HuH-7 (cell line): ENCODE measurements at places on chromosomes 1 and 21.

DNA sequence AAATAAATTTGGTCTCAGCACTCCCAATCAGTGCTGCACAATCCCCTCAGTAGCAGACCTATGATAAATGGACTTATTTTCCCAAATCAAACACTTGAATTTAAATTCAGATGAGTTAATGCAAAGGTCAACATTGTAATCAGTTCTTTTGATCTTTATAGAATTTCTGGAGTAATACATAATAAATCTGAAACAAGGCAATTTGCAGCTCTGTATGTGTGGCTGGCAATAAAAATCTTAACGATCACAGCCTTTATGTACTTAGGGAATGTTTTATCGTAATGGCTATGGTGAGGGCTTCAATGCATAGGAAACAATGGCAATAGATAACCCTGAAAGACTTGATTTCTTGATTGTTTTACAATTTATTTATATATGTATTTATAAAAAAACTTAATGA, 91.4 kb downstream of the GPATCH2 start:
- no peak for DNase-seq

- no peak for DNase-seq
Observed at GRCh38 chr1:208535511-208535910, 291.3 kb upstream of the PLXNA2 start.

- no peak for DNase-seq
Observed at GRCh38 chr1:226659641-226660040, 79.4 kb downstream of the ITPKB start.

DNA sequence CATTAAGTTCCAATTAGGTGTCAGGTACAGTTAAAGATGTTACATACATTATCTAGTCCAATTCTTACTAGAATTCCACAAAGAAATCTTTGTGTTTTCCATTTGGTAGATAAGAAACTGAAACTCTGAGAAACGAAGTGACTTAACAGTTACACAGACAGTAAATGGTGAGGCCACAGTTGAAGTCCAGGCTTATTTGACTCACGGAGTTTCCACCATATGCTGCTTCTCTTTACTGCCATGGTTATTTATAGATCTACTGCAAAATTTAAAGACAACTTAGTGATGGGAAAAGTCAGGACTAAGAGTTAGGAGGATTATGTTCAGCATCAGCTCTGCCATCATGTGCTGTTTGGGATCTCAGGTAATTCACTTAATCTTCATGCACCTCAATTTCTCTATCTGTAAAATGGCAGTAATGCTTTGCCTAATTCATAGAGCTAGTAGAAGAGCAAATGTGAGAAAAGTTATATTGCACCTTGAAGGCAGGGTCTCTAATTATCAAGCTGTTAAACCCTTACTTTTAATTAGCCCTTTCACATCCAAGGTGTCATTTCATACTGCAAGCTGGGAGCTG, 26.2 kb upstream of the SAMSN1 start:
- no peak for DNase-seq

DNA sequence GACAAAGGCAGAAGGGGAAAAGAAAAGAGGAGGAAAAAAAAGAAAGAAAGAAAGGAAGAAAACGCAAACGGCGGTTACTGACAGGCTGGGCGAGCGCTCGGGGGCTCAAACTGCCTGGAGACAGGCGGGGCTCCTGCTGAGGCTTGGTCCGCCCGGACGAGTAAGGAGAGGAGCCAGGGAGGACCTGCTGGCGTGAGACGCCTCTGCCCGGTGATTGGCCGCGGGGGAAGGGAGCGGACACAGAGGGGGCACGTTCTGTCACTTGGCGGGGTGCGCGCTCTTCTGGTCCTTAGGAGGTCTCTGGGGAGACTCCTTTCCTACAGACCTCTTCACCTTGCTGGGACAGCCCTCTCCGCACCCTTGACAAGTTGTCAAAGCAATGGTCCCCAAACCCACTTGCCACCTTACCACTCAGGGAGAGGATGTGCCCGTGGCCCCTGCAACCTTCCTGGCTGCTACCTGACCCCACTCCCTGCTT, 791 bp upstream of the PIK3R3 start:
- DNase-seq = peak; percentile 73

GRCh38 chr1:231591466-231591865, 35.1 kb upstream of the DISC1 start:
- DNase-seq = no peak

DNA sequence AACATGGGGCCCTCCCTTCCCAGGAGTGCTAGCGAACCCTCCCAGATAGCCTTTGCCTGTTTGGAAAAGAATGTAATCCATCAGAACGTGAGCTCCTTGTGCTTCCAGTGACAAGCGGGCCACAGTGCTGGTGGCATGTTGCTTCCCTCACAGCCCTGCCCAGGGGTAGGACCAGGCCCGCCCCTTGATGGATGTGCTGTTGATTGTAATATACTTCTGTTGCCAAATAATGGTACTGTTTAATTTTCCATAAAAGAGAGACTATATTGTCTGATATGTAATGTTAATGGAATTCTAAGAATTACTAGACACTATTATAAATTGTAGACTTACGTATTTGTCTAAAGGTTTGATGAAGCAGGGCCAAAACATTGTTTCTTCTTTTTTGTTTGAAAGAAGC, 16.4 kb downstream of the ATP5PO start:
- DNase-seq = no peak

- DNase-seq = no peak
Observed at GRCh38 chr1:208604295-208604694, 360.1 kb upstream of the PLXNA2 start.

GRCh38 chr21:41283211-41283818, 33.3 kb upstream of the FAM3B start:
- peak; percentile 76 for DNase-seq

DNA sequence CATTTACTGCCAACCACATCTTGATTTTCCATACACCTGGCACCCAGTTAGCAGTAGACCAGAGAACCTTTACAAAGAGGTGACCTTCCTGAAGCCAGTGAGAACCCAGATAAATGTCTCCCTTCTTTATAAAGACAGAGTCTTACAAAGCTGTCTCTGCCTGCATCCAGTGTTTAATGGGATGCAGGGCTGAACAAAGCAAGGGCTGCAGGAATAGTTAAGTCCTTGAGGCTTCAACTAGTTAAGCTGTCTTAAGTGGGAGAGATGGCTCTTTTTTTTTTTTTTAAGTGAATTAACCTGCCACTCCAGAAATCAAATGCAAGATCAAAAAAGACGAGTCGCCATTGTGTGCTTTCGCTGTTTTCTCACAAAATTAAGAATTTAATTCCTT, 1.5 kb downstream of the AHCYL1 start:
- no peak for DNase-seq

- DNase-seq = no peak
Observed at GRCh38 chr21:43741423-43742096, 22.6 kb downstream of the PDXK start.

- no peak for DNase-seq
Observed at GRCh38 chr1:38013227-38013622, 691 bp downstream of the UTP11 start.

DNA sequence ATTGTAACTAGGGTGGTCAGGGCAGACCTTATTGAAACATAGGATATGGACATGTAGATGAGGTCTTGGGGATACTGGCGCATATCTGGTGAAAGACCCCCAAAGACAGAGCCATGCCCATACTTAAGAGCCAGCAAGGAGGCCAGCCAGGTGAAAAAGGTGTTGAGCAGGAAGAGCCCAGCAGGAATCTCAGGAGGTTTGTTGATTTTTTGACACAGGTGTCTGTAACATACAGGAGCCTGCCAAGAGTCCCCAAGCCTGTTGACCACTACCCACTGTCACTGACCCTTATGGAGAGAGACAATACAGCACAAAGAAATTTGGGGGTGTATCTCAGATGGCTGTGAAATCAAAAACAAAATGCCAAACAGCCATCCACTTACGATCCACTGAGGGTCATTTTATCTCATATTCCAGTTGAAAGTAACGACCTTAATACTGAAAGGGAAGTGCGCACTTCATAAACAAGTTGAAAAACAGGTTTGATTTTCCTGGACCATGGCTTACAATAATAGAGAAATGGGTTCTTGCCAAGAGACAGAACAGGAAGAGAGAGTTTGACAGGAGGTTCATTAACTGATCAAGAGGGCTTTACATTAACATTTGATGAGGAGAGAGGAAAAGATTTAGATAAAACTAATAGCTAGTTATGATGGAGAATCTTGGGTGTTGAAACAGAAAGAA, 163.6 kb downstream of the GLUL start:
- DNase-seq = no peak

- no peak for DNase-seq
Observed at GRCh38 chr21:41759926-41760325, 6.9 kb downstream of the RIPK4 start.

GRCh38 chr1:210328032-210328745, 513 bp upstream of the HHAT start:
- DNase-seq = no peak

DNA sequence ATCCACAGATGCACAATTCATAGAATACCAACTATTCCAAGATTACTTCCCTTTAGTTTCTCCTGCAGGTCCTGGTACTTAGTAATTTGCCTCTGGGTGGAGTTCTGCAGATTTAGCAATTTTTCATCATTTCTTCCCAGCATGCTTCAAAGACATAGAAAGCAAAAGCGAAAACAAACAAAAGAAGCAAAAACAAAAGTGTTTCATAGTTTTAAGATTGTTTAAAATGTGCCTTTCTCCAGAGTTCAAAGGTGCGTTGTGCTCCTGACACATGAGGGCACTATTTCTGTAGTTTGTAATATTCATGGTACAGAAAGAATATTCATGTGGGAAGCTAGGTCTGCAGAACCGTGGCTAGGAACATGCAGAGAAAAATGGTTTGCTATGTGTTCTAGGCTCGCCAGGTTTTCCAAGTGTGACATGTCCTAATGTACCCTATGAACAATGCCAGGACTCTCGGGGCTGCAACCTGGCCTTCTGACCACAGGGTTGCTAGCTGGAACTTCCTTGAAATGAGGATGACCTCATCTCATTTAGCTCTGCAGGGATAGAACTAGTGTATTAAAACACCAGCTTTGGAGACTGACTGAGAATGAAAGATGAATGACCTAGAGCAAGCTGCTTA, 30.0 kb upstream of the RCSD1 start:
- DNase-seq = peak; percentile 15

DNA sequence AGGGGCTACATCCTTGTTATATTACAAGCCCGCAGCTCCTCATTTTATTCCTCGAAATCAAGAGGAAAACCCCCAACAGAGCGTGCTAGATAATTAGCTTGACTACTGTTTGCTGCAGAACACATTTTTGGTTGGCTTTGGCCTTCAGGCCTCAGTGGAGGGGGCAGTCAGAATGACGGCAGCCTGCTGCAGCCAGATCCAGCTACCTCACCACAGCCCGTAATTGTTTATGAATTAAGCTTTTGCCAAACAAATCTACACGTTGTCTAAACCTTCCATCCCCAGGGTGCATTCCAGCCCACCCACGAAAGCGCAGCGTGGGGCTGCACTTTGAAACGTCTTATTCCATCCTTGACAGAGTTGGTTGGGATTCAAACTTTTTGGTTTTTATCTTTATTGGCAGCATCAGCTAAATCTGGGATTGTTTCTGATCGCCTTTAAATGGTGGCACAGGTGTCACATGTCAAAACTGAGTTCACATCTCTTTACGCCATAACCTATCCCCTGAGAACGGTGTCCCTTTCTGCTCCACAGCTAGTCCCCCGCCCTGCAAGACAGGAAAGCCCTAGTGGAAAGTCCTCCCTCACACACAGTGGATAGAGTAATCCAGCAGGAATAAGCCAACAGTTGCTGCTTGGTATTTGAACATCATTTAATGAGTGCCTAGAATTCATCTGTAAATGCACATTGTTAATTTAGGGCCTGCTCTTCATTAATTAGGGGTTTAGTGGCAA, 195.5 kb downstream of the LMO4 start:
- DNase-seq = no peak

GRCh38 chr1:89523572-89524368, 859 bp upstream of the LRRC8B start:
- peak; percentile 66 for DNase-seq

DNA sequence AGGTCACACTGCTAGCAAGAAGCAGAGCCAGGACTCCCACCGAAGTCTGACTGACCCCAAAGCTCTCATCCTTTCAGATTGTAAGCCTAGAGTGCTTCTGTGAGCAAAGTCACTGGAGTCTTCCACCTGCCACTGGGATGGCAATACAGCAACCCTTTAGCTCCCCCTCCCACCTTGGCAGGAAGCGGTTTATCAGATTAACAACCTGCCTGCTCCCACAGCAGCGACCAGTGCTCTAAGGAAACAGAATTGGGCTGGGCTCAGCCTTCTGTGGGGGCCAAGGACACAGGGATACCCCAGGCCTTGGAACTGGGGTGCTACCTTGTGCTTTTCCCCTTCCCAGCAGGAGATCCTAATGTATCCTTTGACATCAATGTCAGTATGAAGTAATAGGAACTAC, 76.0 kb downstream of the GFI1 start:
- DNase-seq = no peak

DNA sequence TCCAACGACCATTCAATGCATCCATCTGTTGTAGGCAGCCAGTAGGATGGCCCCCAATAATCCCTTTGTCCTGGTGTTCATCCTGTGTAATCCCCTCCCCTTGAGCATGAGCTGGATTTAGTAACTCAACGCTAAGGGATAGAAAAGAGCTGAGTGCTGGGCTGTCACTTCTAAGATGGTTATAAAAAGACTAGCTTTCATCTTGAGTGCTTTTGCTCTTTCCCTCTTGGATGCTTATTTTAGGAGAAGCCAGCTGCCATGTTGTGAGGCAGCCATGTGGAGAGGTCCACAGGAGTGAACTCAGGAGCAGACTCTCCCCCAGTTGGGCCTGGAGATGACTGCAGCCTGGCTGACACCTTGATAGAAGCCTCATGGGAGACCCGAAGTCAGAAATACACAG, 401.5 kb downstream of the VAV3 start:
- DNase-seq = no peak

- no peak for DNase-seq
Observed at GRCh38 chr1:218846181-218846580, 327.5 kb upstream of the LYPLAL1 start.

- DNase-seq = peak; percentile 9
Observed at GRCh38 chr1:118842452-118843201, 145.5 kb downstream of the TBX15 start.
